ENCODE measurements at places on chromosomes 5 and 9.

- DNase-seq: no peak
Measured at GRCh38 chr9:13810510-13810909, 503.4 kb downstream of the NFIB start.

GRCh38 chr5:110880413-110880812, 141.6 kb downstream of the SLC25A46 start:
- peak; percentile 53 for DNase-seq

- no peak for DNase-seq
Measured at GRCh38 chr9:125748446-125749099, 1.4 kb downstream of the PBX3 start.

DNA sequence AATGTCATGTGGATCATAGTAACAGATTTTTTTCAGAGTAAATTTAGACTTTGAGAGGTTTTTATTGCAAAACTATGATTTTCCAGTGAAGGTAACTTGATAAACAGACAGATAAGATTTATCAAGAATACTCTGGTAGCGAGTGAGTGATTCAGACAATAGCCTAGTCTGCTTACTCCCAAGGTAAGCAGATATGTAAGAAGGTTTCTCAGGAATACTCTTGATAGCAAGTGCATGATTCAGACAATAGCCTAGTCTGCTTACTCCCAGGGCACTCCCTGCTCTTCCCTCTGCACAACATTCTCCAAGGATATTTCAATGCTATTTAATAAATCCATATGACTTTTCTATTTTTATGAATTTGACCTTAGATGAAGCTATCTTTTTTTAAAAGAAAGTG, 1881.5 kb downstream of the EFNA5 start:
- no peak for DNase-seq

- no peak for DNase-seq
Measured at GRCh38 chr5:165525271-165525670, 2019.9 kb downstream of the MAT2B start.

DNA sequence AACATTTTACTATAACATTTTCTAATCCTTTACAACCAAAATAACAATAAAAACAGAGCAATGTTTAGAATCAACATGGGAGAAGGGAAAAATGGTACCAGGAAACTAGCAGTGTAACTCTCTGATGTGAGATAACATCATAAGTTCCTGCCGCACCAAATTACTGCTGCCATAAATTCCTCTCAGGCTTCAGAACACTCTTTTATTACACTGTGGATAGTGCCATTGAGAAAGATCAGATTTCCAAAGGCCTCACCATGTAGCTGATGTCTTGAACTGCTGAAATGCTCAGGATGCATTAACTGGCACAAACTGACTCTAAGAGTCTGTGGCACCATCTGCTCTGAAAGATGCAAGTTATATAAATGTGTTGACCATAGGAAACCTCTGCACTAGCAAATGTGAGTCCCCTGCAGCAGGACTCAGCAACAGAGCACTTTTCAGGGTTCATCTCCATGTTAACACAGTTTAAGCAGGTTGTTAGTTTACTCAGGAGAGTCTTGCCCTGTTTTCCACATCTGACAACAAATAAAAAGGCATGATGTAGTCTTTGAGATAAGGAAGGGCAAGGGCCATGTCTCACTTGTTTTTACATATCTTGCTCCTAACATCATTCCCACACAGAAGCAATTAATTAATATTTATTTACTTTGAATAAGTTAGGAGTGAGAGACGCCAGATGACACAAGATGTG, 218.1 kb downstream of the CETN3 start:
- no peak for DNase-seq

DNA sequence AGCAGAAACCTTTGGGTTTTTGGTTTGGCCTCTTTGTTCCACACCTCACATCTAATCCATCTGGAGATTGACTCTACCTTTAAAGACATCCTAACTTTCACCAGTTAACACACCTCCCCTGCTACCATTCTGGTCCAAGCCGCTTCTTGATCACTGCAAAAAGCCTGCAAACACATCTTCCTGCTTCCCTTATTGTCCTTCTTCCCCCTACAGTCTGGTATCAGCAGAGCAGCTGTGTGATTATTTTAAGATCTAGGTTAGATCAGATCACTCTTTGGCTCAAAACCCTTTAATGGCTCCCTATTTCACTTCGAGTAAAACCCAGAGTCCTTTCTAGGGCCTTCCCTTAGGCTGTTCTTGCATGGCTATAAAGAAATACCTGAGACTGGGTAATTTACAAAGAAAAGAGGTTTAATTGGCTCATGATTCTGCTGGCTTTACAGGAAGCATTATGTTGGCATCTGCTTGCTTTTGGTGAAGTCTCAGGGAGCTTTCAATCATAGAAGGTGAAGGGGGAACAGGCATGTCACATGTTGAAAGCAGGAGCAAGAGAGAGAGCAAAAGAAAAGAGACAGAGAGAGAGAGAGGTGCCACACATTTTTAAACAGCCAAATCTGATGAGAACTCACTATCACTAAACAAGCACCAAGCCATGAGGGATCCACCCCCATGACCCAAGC, 1.5 kb upstream of the TEX10 start:
- DNase-seq: no peak

GRCh38 chr5:180594311-180595045, 3.2 kb upstream of the SCGB3A1 start:
- no peak for DNase-seq

GRCh38 chr9:17824191-17824590, 245.3 kb downstream of the SH3GL2 start:
- DNase-seq: no peak

GRCh38 chr9:99044827-99045226, 60.1 kb upstream of the TGFBR1 start:
- DNase-seq: no peak

Measured in GM04504 (cell line).